ENCODE measurements at places on chromosomes 16 and 17.

- no peak for DNase-seq
Measured at GRCh38 chr17:3750926-3751325, 27.2 kb downstream of the HASPIN start.

DNA sequence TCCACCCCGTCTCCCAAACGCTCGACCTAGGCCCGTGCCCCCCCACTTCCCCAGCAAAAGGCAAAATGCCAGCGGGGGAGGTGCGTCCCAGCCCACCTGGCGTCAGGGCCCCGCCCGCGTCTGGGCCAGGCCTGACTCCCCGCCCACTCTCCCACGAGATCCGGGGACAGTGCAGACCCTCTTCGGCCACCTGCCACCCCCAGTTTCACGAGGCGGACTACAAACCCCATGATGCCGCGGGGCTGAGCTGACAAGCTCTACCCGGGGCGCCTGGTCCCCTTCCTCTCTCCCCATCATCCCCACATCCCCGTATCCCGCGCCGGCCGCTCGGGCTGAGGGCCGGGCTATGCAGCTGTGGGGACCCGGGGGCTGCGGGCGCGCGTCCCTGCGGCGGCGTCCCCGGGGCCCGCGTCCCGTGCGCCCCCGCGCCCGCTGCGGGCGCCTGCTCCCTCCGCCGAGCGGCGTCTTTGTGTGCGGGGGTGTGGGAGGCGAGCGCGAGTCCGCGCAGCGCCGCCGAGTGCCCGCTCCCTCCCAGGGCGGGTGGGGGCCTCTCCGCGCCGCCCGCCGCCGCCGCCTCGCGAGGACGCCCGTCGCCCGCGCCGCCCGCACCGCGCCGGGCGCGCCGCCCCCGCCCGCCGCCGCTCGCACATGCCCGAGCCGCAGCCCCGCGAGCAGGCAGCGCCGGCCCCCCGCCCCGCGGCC, at the start of gene ANKRD13B:
Gene ANKRD13B, plus strand, starts transcription at position 283 of the 702 bp plus-strand sequence. CDS start 490 bp downstream, outside the sequence.
- DNase-seq: no peak

- DNase-seq: peak; percentile 82
Measured at GRCh38 chr16:11105038-11105903, 150.7 kb downstream of the SOCS1 start.

- peak; percentile 75 for DNase-seq
Measured at GRCh38 chr16:66619534-66620428, 15.3 kb downstream of the CMTM3 start.

- no peak for DNase-seq
Measured at GRCh38 chr17:57548421-57549410, 196.4 kb downstream of the CCDC182 start.

- DNase-seq: no peak
Measured at GRCh38 chr17:691423-691822, 23.2 kb downstream of the VPS53 start.

DNA sequence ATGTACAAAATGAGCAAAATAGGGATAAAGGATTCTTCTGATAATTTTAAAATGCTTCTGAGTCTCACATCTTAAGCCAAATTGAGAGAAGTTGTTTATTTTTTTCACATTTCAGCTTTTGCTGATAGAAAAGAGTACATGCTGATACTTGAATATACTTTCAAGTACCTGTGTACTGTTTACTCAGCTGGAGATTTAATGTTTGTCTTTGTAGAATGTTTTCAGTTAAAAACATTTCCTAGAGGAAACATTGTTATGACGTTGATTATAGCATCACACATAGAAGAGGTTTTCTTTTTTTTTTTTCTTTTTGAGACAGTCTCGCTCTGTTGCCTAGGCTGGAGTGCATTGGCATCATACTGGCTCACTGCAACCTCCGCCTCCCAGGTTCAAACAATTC, 19.7 kb downstream of the ESRP2 start:
- DNase-seq: no peak
